ENCODE measurements at places on chromosomes 3 and 15. TPM values are rescaled to one million over a fixed set of nuclear protein-coding genes. Genes with fewer than 3 reads are reported as not detected.

DNA sequence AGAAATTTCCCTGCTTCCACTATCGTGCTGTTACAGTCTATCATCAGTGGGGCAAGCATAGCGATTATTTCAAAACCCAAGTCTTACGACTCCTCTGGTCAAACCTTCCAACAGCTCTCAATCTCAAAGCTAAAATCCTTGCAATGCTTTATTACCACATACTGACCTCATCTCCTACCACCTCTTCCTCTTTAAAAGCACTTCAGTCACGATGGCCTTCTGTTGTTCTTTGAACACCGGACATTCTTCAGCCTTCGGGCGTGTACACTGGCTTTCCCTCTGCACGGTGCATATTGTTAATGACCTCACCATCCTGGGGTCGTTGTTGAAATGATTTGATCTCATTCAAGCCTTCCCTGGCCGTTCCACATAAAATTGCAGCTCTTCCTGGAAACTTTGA lies 31.1 kb downstream of the MAGEL2 start:
- no peak overlapping the region for H3K27ac ChIP-seq
- no peaks in the 10 kb centered on the region for H3K4me1 ChIP-seq
- no peak for DNase-seq

The ABI3BP gene
- total RNA-seq, result 16.4 TPM

The SCAANT1 gene
- not detected for total RNA-seq

The PRSS50 gene
- not detected for total RNA-seq

DNA sequence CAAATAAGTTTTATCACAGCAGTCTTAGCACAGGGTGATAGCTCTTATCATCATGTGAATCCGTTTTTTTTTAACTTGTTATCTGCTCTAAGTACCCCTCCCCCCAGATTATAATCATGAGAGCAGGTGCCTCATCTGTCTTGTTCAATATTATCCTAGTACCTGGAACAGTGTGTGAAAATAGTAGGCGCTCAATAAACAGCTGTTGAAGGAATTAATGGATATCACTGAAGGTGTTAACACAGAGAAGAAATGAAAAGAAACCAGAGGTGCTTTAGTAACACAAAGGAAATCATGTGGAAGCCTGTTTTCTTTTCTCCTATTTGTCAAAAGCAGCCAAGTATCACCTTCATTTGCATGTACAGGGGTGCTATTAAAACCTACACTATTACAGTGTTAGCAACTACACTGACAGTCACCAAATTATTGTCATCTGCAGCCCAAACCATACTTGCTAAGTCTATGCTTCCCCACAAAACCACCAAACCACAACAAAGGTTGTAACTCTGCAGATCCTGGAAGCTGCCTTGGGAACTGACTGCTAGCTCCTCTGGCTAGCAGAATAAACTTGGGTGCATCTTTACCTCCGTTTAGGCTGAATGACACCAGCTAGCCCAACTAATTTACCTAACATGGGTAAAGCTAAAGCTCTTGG lies 2.9 kb downstream of the XPC start:
- H3K27ac ChIP-seq, result no peak overlapping the region
- peaks cover under 1% of the 10 kb centered on the region for H3K36me3 ChIP-seq
- H3K27me3 ChIP-seq, result no peaks in the 10 kb centered on the region
- no peak for DNase-seq
- H3K4me3 ChIP-seq, result no peak overlapping the region

The CEP97 gene
- total RNA-seq, result 7.1 TPM

DNA sequence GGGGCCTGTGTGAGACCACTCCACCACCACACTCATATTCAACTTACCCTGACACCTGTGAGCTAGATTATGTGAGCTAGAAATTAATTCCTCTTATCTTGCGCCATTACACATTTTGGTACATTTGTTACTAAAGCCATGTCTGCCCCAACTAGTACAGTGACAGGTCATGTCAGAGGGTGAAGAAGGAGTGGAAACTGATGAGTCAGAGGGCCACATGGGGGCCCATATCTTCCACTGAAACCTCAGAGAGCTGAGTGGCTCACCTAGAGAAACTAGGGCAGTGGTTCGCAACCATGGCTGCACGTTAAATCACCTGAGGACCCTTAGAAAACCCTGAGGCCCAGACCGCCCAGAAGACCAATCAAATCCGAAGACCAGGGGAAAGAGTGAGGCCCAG lies 15.7 kb upstream of the MEF2A start:
- H3K27me3 ChIP-seq, result no peaks in the 10 kb centered on the region
- no peak overlapping the region for H3K27ac ChIP-seq
- no peaks in the 10 kb centered on the region for H3K36me3 ChIP-seq
- no peak for DNase-seq
- no peak overlapping the region for H3K4me3 ChIP-seq
- H3K4me1 ChIP-seq, result peaks cover 3% of the 10 kb centered on the region

- no peak overlapping the region for H3K27ac ChIP-seq
- DNase-seq, result no peak
Observed at GRCh38 chr3:128667641-128668040, 17.0 kb upstream of the RPN1 start.

The CCR2 gene
- total RNA-seq, result 1.5 TPM

The SEMA5B gene
- total RNA-seq, result 0.40 TPM

DNA sequence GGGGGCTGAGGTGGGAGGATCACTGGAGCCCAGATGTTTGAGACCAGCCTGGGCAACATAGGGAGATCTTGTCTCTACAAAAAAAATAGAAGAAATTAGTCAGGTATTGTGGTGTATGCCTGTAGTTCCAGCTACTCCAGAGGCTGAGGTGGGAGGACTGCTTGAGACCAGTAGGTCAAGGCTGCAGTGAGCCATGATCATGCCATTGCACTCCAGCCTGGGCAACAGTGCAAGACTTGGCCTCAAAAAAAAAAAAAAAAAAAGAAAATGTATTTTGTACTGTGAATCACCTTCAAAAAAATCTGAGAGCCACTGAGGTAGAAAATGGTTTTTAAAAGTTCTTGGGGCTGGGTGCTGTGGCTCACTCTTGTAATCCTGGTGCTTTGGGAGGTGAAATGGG lies 4.6 kb downstream of the SNX4 start:
- H3K27ac ChIP-seq, result no peak overlapping the region
- DNase-seq, result no peak
- peaks cover 19% of the 10 kb centered on the region for H3K4me1 ChIP-seq
- H3K4me3 ChIP-seq, result no peak overlapping the region

The SLC22A14 gene
- 0.44 TPM for total RNA-seq

The RTP4 gene
- 4.3 TPM for total RNA-seq

GRCh38 chr3:149977386-149977785 lies 6.7 kb upstream of the PFN2 start:
- no peak overlapping the region for H3K4me3 ChIP-seq
- no peaks in the 10 kb centered on the region for H3K4me1 ChIP-seq
- no peaks in the 10 kb centered on the region for H3K27me3 ChIP-seq

The TTLL13 gene
- 1.2 TPM for total RNA-seq

- no peaks in the 10 kb centered on the region for H3K4me1 ChIP-seq
- H3K27ac ChIP-seq, result no peak overlapping the region
- H3K27me3 ChIP-seq, result no peaks in the 10 kb centered on the region
- no peaks in the 10 kb centered on the region for H3K36me3 ChIP-seq
Observed at GRCh38 chr3:154177406-154177805, 56.2 kb downstream of the ARHGEF26 start.

GRCh38 chr15:51038162-51038973 lies 56.3 kb downstream of the TNFAIP8L3 start:
- H3K4me1 ChIP-seq, result no peaks in the 10 kb centered on the region
- H3K4me3 ChIP-seq, result no peak overlapping the region
- no peaks in the 10 kb centered on the region for H3K27me3 ChIP-seq
- no peak overlapping the region for H3K27ac ChIP-seq
- no peaks in the 10 kb centered on the region for H3K36me3 ChIP-seq
- no peak for DNase-seq

DNA sequence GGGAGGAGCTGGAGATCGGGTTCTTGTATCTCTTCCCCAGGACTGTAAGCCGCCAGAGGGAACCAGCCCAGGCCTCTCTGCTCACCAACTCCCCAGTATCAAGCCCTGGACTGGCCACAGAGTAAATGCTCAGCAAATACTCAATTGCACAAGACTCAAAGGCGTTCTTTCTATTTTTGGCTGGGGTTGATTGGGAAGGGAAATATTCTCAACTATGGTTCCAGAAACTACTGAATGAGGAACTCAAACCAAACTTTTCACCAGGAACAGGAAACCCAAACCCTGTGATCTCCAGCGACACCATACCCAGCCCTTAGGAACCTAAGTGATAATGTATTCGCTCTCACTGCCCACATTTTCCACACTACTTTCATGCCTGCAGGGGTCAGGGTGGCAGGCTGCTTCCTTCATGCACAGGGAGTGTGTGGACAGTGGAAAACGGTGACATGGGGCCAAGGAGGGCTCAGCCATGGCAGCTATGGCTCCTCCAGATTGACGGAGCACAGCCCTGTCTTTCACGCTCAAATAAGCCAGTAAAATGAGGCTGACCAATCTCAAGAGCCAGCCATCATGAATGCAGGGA lies 124.7 kb upstream of the RAD18 start:
- H3K4me3 ChIP-seq, result no peak overlapping the region
- H3K27ac ChIP-seq, result no peak overlapping the region
- no peak for DNase-seq
- H3K27me3 ChIP-seq, result no peaks in the 10 kb centered on the region
- H3K4me1 ChIP-seq, result no peaks in the 10 kb centered on the region

DNA sequence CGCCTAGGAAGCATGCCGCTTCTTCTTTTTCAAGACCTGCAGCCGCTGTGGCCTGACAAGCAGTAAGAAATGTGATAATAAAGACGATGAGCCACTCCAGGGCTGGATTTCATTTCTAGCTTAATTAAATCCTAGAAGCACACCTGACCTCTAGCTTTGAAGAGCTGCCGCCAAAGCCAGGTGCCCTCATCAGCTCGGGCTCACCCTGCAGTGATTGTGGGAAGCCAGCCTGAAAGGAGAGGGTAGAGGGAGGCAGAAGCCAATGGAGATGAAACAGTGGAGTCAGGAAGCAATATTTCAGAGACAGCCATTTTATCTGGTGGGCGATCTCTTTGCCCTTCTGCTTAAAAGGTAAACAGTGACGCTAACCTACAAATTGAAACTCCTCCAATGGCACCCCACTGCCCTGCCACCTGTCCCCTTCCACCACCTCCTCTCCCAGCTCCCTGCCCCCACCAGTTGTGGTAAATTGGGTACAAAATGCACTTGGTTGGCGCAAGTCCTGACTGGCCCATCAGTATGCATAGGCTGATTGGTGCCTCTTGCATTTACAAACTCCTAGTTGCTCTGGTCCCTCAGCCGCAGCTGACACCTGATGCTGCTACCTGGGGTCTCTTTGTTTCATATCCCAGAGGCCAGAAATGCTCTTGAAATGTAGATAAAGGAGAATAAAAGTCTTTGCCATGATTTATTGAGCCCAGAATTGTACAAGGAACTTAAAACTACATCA lies 385.3 kb downstream of the PDCD6IP start:
- H3K4me1 ChIP-seq, result no peaks in the 10 kb centered on the region
- no peaks in the 10 kb centered on the region for H3K27me3 ChIP-seq
- no peak overlapping the region for H3K27ac ChIP-seq

The PIERCE2 gene
- 5.8 TPM for total RNA-seq

The FMN1 gene
- 23.5 TPM for total RNA-seq

DNA sequence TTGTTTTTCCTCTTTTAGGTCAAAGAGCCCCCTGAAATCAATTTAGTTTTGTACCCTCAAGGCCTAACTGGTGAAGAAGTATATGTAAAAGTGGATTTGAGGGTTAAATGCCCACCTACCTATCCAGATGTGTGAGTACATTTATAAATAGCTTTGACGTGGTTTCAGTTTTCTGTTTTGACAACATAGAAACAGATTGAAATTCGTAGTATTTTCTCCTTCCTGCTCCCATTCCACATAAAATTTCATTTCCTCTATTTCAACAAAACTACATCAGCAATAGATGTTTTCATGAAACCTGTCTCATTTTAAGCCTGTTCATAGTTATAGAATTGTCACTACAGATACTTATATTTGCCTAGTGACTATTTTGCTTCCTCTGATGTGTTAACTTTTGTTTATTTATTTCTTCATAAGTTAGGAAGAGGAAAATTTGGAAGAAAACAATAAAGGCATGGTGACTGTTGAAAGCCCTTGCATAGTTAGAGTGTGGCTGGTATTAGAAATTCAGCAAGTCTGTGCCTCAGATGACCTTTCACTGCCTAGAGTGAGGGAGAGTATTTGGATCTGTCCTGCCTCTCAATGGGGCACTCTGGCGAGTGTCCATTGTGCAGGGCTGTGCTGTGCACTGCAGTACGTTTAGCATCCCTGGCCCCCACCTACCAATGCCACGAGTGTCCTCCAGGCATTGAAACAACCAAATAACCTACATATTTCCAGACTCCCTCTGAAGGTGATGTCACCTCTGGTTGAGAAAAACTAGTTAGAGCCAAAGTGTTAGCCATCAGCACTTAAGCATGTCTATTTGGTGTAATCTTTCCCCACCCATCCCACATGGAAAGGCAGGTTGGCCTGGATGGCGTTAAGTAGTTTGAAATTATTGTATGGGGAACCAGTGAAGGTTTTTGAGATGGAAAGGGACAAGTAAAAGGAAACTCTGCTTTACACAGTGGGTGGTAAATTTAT lies 5.9 kb downstream of the EIF2AK4 start:
- no peak for DNase-seq
- no peak overlapping the region for H3K27ac ChIP-seq
- H3K27me3 ChIP-seq, result no peaks in the 10 kb centered on the region
- H3K36me3 ChIP-seq, result no peaks in the 10 kb centered on the region
- H3K4me3 ChIP-seq, result no peak overlapping the region

The CCR9 gene
- 0.13 TPM for total RNA-seq

DNA sequence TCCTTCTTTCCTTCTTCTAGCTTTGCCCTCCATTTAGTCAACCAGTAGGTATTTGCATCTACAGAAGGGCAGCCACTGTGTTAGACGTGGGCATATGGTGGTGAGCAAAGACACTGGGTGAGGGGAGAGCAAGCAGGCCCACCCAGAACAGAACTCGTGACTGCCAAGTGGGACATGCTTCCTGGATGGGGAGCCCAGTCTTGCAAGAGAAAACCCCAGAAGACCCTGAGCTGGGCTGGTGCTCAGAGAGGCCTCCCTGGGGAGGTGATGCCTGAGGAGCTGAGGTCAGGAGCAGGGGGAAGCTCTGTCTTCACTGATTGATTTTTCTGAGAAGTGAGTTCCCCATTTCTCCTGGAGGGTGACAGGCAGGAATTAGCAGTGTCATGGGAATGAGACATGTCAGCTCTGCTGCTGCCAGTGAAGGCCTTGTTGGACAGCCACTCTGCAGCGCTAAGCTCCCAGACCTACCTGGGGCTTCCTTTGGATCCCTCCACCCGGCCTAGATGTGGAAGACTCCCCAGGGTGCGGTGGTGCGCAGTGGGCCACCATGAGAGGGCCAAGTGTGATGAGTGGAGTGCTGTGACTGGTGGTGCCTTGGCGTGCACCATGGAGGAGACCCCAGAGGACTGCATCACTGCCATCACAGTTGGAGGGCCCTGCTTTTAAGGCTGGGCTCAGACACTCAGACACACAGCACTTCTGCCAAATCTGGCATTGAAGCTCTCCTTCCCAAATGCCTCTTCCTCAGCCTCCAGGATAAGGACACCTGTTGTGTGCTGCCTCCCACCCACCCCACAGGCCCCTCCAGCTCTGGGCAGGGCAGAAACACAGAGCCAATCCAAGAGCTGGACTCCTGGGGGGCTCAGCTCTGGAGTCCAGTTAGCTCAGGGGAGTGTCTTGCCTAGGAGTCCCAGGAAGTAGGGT lies 40.0 kb upstream of the TOPBP1 start:
- DNase-seq, result no peak
- no peaks in the 10 kb centered on the region for H3K36me3 ChIP-seq
- H3K4me1 ChIP-seq, result no peaks in the 10 kb centered on the region
- H3K27ac ChIP-seq, result no peak overlapping the region
- H3K4me3 ChIP-seq, result no peak overlapping the region

- H3K27me3 ChIP-seq, result no peaks in the 10 kb centered on the region
- H3K36me3 ChIP-seq, result no peaks in the 10 kb centered on the region
- no peaks in the 10 kb centered on the region for H3K4me1 ChIP-seq
Observed at GRCh38 chr3:56818156-56818985, 16.6 kb upstream of the ARHGEF3 start.

Measured in colonic mucosa (tissue), 4 donors.